Amygdala (tissue), 56 donors: ENCODE measurements at places on chromosomes 2 and 18.

DNA sequence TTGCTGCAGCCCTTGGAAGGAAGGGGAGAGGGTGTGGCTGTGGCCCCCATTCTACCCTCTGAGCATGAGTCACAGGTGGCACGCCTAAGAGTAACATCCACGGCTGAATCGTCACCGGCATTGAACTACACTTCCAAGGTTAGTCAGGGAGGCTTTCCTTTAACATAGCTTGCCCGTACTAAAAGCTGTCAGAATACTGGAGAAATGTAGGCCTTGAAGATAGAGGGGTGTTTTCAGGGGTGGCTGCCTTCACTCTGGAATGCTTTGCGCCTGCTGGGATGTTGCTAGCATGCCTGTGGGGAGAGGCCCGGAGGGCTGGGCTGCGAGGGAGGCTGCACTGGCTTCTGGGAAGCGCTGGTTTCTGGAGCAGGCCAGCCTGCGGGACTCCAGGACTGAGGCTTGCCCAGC is 333.7 kb downstream of the AGAP1 start:
- DNase-seq, result no peak

DNA sequence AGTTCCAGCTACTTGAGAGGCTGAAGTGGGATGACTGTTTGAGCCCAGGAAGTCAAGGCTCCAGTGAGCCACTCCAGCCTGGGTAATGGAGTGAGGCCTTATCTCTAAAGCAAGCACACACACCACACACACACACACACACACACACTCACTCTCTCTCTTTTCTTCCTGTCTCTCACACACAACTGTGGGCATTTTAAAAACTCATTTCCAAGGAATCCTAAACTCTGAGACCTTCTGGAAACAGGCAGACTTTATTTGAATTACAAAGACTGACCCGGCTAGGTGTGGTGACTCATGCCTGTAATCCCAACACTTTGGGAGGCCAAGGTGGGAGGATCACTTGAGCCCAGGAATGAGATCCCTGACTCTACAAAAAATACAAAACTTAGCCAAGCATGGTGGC is 21.3 kb downstream of the WDSUB1 start:
- DNase-seq, result no peak

DNA sequence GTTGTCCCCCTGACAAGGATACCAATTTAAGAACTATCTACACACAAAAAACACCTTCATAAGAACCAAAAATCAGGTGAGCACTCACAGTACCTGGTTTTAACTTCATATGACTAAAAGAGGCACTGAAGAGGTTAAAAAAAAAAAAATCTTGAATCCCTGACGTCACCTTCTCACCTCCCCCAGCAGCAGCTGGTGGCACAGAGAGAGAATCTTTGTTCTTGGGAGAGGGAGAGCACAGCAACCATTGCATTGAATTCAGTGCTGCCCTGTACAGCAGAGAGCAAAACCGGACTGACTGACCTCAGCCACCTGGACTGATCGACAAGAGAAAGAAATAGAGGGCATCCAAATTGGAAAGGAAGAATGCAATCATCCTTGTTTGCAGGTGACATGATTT is 566.0 kb downstream of the TMX3 start:
- no peak for DNase-seq

GRCh38 chr2:199982126-199982843 is 26.9 kb downstream of the MAIP1 start:
- DNase-seq, result no peak

DNA sequence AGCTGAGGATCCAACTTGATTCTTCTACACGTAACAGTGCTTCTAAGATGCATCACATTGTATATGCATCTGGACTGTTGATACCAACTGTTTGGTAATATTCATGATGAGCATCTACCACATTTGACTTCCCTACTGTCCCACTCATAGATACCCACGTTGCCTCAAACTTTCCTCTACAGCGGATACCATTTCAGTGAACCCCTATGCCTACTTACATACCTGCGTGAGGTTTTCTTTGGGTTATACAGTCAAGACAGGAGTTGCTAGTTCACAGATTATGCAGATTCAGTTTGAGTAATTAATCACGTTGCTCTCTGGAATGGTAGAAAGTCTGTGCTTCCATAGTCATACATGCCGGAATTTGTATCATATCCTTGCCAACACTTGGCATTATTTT is 40.0 kb downstream of the EPC2 start:
- no peak for DNase-seq

- DNase-seq, result no peak
Observed at GRCh38 chr2:240184656-240185055, 44.2 kb upstream of the OTOS start.

DNA sequence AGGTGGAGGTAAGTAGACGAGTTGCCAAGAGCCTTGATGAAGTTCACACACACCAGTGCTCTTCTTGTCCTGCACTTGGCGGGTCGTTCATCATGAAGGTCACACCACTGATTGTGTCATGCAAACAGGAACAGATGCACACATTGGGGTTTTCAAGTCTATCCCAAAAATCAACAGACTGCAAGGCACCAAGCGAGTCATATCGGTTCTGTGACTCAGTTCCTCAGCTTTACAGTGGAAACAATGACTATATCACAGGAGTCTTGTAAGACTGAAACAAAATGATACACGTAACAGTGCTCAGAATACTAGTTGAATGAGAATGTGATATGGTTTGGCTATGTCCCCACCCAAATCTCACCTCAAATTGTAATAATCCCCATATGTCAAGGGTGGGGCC is 526.9 kb upstream of the ID2 start:
- DNase-seq, result no peak

- DNase-seq, result no peak
Observed at GRCh38 chr18:4406856-4407255, 48.3 kb downstream of the DLGAP1 start.

GRCh38 chr18:75071484-75071785 is 137.5 kb downstream of the PTGR3 start:
- no peak for DNase-seq

DNA sequence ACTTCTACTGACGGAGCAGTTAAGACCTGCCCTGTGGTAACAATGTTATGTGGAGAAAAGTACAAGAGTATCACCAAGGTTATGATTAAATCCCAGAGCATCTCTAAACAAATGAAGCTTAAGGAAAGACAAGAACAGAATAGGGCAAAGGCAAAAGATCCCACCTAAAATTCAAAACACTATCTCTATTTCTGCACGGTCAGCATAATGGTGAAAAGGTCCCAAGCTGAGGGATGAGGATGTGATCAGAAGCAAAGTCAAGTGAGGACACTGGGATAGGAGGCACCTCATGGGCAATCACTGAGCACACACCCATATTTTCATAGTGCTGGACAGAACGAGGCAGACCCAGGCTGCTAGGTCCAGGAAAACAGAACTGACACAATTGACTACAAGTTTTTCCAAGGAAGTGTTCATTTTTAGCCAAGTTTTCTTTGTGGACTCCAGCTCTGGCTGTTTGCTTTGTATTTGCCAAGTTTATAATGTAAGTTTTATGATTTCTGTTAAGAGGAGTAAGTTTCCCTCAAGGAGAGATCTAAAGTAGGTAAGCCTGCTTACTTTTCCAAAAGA is 77.8 kb downstream of the NCKAP5 start:
- no peak for DNase-seq

DNA sequence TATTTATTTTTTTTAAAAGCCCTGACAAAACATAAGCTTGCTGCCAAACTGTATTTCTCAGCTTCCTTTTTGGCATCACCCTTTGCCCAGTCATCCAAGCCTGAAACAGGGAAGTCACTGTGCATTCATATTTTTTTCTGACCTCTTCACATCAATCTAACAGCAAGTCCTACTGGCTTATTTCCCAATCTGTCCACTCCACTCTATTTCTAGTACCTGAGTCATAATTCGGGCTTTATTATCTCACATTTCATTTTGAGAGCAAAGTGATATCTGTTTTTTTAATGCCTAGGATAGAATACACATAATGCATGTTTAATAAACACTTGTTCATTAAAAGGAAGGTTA is 5.1 kb downstream of the HNMT start:
- no peak for DNase-seq

DNA sequence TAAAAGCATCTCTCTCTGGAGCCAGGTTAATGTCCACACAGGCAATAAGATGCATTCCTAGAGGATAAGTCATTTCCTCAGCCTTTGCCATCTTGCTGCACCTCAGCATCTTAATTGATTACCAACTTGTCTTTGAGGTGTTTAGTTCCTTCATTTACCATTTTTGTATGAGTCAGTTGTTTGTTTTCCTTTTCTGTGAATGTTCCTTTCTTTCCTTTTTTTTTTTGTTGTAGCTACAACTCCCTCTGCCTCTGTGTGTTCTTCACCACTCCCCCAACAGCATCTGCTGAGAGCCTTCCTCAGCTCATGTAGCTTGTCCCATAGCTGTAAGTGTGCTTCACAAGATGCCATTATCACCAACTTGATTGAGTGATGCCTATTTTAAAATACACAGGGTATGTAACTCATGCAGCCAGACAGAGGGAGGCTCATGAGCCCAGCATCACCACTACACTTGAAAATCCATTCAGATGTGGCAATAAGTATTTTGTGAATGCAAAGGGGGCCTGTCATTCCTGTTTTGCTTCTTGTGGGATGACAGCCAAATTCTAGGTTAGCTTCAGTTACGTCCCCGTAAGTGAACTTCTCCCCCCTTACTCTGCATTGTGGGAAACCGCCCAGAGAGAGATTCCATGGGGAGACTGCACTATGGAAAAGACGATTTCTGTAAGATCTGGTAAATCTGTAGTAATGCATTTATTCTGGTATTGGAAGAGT is 315.9 kb upstream of the ZEB2 start:
- no peak for DNase-seq

DNA sequence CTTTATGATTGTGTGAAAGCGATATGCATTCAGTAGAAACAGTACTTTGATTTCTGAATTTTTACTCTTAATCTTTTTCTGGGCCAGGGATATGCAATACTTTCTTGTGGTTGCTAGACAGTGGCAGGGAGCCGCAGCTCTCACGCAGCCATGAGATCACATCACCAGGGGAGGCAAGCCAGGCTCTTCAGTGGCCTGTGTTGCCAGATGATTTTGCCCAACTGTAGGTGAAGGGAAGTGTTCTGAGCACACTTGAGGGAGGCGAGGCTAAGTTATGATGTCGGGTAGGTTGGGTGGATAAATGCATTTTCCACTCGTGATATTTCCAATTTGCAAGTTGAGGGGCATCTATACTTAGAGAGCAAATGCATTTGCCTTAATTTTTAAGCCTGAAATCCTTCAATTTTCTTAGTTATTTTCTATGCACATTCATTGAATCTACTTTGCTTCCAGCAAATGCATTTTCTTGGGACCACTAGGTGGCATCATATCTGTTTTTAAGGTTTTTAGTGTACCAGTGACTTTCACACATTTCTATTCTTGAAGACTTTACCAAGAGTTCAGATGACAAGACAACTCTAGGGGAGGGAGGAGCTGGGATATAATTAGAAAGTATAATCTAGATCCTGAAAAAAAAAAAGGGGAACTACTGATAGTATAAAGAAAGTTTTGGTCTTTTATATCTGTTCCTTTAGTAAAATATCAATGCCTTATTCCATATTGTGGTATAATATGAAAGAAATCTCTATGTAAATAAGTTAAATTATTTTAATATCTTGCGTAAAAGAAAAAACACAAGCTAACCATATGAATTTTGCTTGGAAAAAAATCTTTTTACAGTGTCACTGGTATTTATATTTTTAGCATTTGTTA is 643.3 kb downstream of the SOCS6 start:
- DNase-seq, result no peak

DNA sequence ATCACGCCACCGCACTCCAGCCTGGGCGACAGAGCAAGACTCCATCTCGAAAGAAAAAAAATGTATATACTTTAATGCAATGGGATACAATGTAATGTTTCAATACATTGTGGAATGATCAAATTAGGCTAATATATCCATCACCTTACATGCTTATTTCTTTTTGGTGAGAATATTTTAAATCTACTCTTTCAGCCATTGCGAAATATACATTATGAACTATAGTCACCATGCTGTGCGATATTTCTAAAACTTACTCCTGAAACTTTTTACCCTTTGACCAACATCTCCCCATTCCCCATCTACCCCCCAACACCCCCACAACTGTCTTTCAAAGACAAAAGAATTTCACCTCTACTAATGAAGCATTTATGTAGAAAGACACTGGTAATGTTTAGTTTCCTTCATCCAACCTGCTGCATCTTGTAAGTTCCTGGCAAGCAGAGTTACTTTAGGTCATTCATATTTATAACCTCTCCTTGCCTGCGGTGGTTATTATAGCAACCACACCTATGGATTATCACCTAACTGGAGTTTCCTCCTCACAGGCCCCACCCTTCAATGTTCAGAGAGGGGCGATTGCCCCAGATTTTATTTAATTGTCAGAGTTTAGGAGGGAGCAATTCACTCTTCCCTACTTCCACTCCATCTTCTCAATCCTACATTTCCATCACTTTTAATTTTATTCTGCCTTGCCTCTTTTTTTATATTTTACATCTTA is 1.2 kb upstream of the ME2 start:
- DNase-seq, result no peak

- no peak for DNase-seq
Observed at GRCh38 chr18:56284319-56284718, 354.1 kb downstream of the TXNL1 start.

DNA sequence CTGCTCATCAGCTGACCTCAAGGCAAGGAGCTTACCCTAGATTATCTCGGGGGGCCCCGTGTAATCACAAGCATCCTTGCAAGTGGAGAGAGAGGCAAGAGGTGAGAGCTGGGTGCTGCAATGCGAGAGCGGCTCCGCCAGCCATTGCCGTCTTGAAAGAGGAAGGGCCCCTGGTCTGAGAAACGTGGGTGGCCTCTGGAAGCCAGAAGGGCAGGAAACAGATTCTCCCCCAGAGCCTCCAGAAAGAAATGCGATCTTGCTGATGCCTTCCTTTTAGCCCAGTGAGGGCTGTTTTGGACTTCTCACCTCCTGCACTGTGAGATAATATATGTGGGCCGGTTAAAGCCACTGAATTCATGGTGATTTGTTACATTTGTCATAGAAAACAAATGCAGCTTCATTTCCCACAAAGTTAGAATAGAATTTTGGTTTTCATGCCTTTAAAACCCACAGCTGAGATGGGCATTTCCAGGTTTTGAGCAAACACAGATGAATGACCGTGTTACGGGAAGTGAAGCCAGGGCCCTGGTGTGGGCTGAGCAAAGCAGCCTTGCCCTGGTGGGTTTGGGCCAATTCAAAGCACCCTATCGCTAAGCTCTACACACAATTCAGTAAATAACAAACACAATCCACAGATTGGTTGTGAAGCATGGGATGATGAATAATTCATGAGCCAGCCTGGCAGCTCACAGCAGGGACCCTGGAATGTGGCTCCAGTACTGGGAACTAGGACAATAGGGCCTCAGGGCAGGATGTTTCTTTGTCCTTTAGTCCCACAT is 319.9 kb upstream of the HS6ST1 start:
- DNase-seq, result no peak

DNA sequence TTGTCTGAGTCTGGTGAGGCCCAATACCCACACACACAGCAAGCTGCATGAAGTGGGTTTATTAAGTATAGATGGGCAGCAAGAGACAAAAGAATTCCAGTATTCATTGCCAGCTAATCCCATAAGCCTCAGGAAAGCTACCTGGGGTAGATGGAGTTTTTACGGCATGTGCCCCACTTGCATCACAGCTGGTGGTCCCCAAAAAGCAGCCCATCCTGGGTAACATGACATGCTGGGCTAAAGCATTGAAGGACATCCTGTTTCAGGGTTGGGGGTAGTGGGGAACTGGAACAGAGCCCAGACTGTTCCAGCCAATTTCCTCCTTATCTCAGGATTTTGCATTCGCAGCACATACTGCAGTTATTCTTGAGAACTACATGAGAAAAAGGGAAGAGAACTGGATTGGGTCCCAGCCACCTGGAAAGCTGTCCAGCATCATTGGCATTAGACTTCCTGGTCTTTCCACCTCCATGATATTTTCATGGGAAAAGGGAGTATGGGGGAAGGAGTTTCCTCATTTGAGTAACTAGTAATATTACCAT is 240.1 kb upstream of the MMADHC start:
- no peak for DNase-seq

GRCh38 chr2:199223791-199224190 is 233.9 kb downstream of the SATB2 start:
- no peak for DNase-seq
